ENCODE measurements at places on chromosomes 5 and 9.

DNA sequence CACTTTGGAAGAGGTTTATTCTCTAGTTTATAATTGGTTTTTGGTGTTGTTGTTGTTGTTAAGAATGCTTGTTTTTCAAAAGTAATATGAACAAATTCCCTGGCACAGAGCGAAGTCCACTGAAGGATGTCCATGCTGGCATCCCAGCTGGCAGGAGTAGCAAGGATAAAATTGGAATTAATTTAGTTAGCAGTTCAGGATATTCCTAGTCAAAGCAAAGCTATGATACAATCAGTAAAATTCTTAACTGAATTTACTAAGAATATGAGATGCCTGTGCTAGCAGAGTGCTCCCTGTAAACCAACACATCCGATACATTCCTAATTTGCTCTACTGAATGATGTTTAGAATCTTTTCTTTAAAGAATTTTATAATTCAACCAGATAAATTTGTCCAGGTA is 161.4 kb downstream of the FANCC start:
- DNase-seq = no peak

DNA sequence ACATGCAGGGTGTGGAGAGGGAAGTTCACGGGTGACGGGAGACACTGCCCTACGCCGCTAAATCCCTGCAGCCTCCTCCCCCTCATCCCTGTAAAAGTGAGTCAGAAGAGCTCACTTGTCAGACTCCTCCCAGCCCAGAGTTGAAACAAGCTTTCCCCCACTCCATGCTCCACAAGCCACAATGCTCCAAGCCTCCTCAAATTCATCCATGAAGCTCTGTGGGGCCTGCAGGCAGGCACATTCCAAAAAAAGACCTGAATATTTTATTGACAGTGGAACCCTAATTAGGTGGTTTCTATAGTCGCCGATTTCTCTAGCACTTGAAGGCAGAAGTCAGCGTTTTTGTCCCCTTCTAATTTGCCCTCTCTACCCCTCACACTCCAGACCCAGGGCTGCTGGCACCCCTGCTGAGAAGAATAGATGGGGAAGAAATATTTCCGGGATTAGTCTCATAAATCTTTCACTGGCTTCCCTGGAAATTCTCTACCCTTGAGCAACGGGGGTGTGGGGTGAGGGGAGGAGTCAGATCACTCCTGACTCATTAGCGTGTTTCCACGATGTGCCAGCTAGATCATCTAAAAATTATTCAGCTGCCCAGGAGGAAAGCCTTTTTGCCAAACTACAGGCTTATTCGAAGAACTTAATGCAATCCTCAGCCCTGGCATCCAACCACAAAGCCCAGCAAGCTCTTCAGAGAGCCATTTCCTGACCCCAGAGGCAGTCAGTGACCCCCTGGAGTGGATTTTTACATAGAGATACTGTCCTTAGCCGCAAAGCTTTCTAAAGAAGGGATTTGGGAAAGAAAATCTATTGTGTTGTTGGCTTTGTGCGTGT is 97.1 kb downstream of the ENC1 start:
- no peak for DNase-seq

GRCh38 chr5:35337340-35338156 is 107.3 kb upstream of the PRLR start:
- DNase-seq = no peak

DNA sequence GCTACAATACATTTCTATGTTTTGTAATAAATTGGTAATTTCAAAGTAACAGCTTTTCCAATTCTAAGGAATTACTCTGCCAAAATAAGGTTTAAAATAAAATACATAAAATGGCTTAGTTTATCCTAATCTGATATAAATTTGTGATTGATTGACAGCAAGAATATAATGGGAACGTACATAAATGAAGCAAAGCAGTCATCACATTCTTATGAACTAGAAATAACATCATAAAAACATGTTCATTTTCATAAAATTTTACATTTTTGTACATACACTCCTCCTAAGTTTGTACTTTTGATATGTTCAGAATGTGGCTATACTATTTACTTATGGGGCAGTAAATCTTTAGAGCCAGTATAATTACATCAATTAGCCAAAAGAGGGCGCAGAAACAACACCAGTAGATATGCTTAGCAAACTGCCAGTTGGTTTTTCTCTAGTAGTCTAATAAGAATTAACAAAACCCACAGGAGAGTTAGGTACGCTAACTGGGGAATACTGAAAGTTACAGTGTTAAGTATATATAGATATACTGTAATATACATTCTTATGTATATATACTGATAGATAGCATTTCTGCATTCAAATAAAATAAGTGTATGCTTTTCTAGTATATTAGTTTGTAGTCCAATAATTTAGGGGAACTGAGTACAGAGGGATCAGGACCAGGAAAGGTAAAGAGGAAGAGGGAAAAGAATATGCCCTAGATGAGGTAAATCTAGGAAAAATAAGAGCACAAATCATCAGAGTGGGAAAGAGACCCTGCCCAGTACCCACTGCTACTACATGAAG is 76.8 kb downstream of the ZDHHC21 start:
- DNase-seq = no peak

- DNase-seq = no peak
Observed at GRCh38 chr5:75017971-75018370, 34.4 kb downstream of the GCNT4 start.

DNA sequence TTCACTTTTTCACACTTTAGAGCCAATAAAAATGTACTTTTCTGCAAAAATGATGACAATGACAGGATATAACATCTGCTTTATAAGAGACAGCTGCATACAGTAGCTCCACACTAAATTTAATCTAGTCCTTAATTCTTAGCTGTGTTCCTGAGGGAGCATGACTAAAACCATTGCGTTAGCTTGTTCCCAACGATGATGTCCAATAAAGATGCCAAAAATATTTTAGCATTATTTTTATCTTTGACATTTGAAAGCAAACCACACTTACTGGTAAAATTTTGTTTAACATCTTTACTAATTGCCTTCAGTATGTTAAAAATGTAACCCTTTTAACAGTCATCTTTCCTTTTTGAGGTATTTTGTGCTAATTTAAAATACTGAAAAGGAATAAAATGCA is 382.7 kb downstream of the CHSY3 start:
- no peak for DNase-seq

DNA sequence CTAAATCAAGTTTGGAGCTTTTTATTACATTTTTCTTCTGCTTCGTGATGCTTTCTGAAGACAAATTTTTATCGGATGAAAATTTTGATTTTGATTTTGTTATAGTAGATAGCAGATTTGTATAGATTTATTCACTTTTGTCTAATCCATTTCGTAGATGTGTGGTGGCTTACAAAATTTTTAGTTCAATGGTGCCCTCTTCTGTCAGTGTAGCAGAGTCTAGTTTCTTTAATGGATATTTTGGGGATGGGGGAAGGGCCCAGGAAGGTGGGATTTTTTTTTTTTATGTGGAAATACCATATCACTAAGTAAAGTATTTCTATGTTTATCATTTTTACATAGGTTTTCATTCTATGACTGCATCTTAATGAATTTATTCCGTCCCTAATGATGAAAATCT is 259.9 kb upstream of the TARS1 start:
- no peak for DNase-seq

Measured in activated T-cell treated with anti-CD3 and anti-CD28 coated beads, Interleukin-2, amount 50 U/mL, for 4 hours (primary cell).